Sigmoid colon (tissue), 7 donors: ENCODE measurements at places on chromosomes 6 and 20. TPM values are rescaled to one million over a fixed set of nuclear protein-coding genes. Genes with fewer than 3 reads are reported as not detected.

Gene KCNK16
- total RNA-seq, result not detected

Gene ZC2HC1B
- not detected for total RNA-seq

Gene ELOVL2
- total RNA-seq, result 0.71 TPM

Gene BMP5
- total RNA-seq, result not detected

Gene PERP
- 38.2 TPM for total RNA-seq

Gene PDYN
- total RNA-seq, result not detected

DNA sequence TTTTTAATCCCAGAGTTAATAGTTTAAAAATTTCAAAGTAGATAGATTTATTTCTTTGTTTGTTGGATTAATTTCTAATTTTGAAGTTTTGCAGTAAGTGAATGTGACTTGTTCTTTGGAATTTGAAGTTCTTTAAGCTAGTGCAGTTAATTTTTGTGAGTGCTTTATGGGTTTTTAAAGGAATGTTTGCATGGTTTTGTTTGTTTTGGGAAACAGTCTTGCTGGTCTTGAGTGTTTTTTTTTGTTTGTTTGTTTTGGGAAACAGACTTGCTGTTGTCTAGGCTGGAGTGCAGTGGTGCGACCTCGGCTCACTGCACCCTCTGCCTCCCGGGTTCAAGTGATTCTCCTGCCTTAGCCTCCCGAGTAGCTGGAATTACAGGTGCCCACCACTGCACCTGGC is 9.5 kb downstream of the PANK2 start:
- DNase-seq, result no peak

DNA sequence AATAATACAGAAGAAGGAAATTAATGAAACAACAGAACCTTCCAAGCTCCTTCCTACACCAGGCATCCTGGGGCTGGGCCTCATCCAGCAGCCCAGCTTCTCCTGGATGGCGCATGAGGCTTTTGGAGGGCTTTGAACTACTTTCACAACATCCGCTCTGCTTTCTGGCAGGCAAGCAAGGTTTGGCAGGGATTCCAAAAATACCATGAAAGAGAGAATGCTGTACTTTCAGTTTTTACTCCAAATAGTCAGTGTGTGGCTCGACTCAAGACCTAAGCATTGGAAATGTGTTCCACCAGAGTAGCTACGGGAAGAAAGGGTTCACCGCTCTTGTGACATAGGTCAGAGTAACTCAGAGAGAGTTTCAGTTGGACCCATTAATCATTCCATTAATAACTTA is 125.4 kb downstream of the OPRM1 start:
- peak; percentile 71 for DNase-seq

DNA sequence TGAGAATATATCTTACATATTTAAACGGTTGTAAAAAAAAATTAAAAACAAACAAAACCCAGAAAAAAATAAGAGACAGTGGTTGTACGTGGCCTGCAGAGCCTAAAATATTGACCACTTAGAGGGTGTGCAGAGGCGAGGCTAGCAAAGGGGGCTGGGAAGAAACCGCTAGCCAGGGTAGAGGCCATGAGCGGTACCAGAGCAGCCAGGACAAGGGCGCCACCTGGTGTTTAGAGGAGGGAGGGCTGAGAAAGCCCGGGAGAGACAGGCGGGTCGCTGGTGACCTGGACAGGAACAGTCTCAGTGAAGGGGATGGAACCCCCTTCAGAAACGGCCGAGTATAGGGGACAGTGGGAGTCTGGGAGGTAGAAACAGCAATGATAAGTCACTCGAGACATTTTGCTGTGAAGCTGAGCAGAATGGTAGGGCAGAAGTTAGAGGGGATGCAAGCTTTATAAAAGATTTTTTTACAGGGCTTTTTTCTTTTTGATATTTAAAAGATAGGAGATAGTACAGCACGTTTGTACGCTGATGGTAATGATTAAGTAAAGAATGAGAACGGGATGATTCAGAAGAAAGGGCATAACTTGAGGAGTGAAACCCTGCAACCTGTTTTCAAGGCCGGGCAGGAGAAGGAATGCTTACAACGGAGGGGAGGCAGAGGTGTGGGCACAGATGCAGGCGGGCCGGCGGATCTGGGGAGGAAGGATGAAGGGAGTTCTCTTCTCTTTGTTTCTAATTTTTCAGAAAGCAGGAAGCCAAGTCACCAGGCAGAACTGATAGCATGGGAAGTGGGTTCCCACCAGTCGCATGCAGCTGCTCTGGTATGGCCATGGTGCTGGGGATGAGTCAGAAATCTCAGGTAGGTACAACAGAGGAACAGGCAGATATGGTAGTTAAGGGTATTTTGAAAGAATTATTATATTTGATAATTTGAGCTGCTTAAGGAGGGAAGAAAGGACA is 76.2 kb downstream of the FAM229B start:
- peak; percentile 76 for DNase-seq

DNA sequence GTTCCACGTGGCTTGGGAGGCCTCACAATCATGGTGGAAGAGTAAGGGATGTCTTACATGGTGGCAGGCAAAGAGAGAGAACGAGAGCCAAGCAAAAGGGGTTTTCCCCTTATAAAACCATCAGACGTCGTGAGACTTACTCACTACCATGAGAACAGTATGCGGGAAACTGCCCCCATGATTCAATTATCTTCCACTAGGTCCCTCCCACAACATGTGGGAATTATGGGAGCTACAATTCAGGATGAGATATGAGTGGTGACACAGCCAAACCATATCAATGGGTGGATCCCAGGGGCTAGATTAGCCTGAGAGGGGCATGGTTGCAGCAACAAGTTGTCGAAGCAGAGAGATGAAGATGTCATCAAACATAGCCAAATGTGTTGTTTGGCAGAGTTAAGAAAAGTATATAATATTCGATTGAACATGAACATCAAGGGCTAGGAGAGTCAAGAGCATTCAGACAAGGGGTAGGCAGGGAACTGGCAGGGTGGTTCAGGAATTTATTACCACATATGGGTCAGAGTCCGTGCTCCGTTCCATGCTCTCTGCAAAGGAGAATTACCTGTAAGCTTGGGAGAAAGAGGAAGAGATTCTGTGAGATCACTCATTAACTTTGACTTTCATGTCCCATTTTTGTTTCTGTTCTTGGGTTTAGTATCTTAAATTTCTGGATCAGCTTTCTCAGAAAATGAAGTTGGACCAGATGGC is 98.8 kb downstream of the CCDC170 start:
- no peak for DNase-seq

DNA sequence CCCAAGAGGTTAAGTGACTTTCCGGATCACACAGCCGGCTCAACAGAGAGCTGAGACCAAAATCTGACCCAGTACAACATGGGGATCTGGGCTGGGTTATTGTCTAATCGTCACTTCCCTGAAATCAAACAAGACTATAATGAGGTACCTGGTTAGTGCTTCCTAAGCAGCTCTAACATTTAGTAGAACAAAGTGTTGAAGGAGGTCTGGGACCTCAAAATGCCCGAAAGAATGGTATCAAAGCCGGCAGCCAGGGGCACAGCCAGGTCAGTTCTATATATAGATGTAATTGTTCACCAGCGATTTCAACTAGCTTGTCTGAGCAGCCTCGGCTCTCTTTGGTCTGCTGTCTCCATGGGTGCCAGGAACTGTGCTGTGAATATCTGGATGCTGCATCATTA is 245.5 kb upstream of the ECI2 start:
- no peak for DNase-seq

- DNase-seq, result no peak
Observed at GRCh38 chr20:11795071-11795615, 122.5 kb upstream of the BTBD3 start.

DNA sequence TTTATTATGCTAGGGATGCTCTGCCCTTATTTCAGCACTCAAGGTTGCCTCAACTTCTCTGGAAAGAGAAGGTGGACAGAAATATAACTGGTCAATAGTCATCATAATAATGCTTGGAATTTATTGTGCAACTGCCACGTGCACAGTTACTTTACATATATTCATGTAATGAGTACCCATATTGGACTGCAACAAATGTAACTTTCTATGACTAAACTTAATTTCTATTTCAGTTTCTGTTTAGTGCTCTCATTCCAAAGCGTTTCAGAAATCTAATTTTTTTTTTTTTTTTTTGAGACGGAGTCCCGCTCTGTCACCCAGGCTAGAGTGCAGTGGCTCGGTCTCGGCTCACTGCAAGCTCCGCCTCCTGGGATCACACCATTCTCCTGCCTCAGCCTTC is 28.3 kb upstream of the CD83 start:
- DNase-seq, result no peak

GRCh38 chr6:95805699-95806098 is 210.1 kb upstream of the FUT9 start:
- DNase-seq, result no peak

- DNase-seq, result no peak
Observed at GRCh38 chr6:46220352-46221221, 49.8 kb upstream of the ENPP5 start.

- no peak for DNase-seq
Observed at GRCh38 chr6:40845553-40845952, 193.5 kb downstream of the UNC5CL start.

DNA sequence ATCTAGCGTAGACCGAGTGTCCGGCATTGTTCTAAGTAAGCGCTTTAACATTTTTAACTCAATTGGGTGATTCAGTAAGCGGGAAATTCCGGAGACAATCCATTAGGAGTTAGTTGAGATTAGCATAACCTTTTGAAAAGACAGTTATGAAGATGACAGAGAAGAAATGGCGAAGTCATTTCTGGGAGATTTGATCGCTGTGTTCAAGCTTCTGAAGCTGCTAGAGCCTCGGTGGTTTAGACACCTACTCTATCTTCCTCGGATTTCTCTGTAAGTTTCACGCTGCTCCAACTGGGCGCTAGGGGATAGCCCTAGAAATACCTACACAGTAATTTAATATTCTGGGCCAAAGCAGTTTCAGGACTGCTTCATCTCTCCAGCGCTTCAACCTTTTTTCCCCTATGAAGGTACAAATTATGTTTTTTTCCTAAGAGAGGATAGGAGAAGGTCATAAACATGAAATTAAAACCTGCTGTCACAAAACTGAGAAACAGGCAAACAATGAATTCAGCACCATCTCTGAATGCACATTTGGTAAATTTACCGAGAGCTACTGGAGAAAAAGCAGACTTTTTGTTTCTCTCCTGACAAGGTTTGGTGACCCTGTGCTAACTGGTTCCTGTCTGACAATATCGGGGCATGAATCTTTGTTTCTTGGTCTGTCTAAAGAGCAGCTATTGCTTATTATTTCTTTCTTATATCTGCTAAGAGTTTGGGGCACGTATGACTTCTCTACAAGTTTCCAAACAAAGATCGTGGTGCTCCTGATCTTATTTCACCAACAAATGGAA is 22.4 kb downstream of the ZNF311 start:
- no peak for DNase-seq

- DNase-seq, result no peak
Observed at GRCh38 chr6:7684076-7684475, 41.8 kb upstream of the BMP6 start.

DNA sequence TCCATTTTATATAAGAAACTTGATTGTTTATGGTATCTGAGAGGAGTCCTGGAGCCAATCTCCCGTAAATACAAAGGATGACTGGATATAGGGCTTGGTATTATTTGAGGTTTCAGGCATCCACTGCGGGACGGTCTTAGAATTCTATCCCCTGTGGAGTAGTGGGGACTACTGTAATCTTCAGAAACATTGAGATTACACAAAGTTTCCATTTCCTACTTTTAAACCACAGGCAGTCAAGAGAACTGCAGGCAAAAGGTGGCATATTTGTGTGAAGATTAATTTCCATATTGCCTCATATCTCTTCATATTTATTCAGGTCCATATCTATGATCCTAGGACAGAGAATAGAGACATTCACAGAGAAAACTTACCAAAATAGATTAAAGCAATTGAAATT is 586.2 kb downstream of the PHF3 start:
- DNase-seq, result no peak

DNA sequence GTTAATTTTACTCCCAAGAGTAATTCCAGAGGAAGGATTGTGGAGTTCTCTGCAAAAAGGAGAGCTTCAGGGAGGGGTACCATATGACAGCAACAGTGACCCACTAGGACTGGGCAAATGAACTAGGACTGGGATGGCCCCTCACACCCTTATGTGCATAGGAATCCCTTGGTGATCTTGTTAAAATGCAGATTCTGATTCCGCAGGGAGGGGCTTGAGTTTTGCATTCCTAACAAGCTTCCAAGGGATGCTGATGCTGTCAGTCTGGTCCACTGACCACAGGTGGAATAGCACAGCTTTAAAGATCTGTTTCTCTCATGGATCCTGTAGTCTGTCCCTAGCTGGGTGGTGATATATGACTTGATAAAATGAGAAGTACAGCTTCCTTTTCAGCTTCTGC is 6.3 kb upstream of the FOXA2 start:
- no peak for DNase-seq
